Adipocyte (in vitro differentiated cells): ENCODE measurements at places on chromosomes 4 and X.

GRCh38 chrX:85159644-85160043, 83.9 kb downstream of the SATL1 start:
- DNase-seq = no peak

- no peak for DNase-seq
Observed at GRCh38 chr4:151824656-151825055, 63.8 kb upstream of the GATB start.

- DNase-seq = no peak
Observed at GRCh38 chrX:69045616-69046345, 119.5 kb downstream of the PJA1 start.

- peak; percentile 35 for DNase-seq
Observed at GRCh38 chr4:43776371-43776770, 672.2 kb downstream of the KCTD8 start.

DNA sequence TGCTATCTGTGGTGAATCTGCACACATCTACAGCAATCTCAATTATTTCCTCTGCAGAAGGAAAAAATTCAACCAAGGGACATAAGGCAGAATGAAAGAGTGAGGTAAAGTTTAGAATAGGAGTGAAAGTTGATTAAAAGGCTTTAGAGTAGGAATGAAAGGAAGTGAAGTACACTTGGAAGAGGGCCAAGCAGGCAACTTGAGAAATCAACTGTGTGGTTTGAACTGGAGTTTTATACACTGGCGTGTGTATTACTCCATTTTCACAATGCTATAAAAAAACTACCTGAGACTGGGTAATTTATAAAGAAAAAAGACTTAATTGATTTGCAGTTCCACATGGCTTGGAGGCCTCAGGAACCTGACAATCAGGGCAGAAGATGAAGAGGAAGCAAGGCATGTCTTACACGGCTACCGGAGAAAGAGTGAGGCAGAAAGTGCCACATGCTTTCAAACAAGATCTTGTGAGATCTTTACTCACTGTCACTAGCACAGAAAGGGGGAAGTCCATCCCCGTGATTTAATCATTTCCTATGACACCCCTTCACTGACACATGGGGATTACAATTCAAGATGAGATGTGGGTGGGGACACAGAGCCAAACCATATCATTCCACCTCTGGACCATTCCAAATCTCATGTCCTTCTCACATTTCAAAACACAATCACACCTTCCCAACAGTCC, 234.8 kb downstream of the IL15 start:
- peak; percentile 14 for DNase-seq

- DNase-seq = peak; percentile 58
Observed at GRCh38 chr4:110487873-110488272, 11.9 kb downstream of the ENPEP start.

GRCh38 chrX:130079824-130080406, 30.4 kb downstream of the ELF4 start:
- DNase-seq = peak; percentile 82

GRCh38 chrX:155070038-155070437, 898 bp downstream of the CMC4 start:
- no peak for DNase-seq

GRCh38 chr4:8205241-8205707, 6.2 kb downstream of the SH3TC1 start:
- no peak for DNase-seq

DNA sequence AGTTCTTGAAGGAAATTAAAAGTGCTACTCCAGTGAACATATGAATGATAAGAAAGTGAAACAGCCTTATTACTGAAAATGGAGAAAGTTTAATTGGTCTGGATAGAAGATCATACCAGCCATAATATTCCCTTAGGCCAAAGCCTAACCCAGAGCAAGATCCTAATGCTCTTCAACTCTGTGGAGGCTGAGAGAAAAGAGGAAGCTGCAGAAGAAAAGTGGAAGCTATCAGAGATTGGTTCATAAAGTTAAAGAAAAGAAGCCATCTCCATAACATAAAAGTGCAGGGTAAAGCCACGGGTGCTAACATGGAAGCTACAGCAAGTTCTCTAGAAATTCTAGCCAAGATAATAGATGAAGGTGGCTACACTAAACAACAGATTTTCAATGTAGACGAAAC, 85.5 kb upstream of the ATOH1 start:
- DNase-seq = no peak

DNA sequence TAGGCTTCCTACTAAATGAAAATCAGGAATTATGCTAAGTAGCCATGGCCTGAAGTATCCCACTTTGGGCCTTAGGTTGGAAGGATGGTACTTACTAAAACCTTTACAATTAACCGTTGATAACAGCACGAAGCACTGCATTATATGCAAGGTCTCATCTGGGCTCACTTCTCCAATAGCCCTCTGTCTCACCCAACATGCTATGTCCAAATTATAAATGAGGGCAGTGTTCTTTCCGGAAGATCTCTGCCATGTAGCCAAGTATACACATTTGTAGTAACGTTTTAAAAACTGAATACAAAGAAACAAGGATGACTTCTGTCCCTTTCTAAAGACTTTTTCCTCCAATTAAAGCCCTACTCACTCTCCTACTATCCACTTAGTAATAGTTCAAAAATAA, 51.6 kb downstream of the SCFD2 start:
- no peak for DNase-seq

- no peak for DNase-seq
Observed at GRCh38 chrX:110119480-110119879, 116.6 kb downstream of the TMEM164 start.

DNA sequence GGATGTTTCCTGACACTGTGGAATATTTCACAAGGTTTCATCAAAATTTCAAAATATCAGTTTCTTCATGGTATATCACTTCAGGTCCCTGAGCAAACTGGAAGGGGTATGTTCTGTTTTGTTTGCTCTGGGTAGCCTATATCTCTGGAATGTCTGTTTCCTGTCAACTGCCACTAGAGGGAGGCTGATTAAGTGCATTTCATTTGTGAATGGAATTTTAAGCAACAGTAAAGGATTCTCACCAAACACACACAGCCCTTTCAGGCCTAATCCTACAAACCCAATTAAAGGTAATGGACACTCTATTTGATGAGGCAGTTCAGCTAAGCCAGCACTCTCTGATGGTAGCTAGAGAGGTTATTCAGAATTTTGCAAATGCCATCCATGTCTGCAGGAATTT, 307.1 kb downstream of the TEX13A start:
- peak; percentile 65 for DNase-seq
